ENCODE measurements at places on chromosomes 6 and 20. TPM values are rescaled to one million over a fixed set of nuclear protein-coding genes. Genes with fewer than 3 reads are reported as not detected.
A peak's percentile ranks its signal among the peaks of the same experiment; 100 is the strongest.

LIN28B gene
- total RNA-seq, result 0.11 TPM

STMND1 gene
- total RNA-seq, result not detected

FABP7 gene
- total RNA-seq, result not detected

BHLHE23 gene
- total RNA-seq, result not detected

PAK5 gene
- not detected for total RNA-seq

CAP2 gene
- 11.6 TPM for total RNA-seq

DNA sequence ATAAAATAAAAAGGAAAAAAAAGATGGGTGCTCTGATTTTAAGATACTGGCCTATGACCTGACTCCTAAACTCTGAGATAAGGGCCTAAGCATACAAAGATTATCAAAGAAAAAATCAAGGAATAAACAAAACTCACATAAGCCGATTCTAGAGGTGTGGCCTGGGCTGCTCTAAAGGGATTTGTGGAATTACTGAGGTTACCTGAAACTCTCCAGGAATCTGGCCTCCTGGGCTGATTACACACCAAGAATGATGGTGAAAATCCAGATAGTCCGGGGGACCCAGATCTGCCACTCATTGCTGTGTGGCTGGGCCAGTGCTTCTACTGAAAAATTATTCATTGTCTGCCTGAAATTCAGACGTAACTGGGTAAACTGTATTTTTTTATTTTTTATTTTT, 122.7 kb upstream of the RNF24 start:
- DNase-seq, result peak; percentile 59
- no peaks in the 10 kb centered on the region for H3K36me3 ChIP-seq
- peaks cover 29% of the 10 kb centered on the region for H3K4me1 ChIP-seq

DNA sequence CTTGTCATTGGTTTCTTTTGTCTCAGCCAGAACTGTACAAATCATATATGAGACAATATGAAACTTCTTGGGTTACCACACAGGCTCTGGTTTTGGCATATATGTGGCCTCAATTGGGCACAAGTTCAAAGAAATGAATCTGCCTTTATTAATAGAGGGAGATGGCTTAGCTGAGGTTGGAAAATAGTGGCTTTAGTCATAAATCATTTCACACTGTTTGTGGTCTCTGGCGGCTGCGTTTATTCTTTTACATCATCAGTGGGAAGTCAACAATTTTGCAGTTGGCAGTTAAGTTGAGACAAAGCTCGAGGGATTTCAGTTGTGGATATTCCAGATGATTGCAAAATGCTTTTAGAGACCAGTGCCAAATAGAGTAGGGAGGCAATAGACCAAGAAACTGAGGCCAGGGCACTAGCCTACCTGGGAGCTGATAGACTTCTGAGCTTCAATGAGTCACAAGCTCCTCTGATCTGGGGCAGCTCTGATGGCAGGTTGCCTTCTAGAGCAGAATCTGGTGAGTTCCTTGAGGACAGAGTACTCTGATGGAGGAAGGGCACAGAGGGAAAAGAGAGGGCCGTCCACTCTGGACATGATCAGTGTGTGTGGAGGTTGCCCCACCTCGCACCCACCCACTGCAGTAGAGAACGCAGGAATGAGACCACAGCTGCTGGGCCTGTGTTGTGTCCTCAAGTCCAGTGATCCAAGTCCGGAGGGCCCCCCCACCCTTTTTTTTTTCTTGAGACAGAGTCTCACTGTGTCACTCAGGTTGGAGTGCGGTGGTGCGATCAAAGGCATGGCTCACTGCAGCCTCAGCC, 73.5 kb downstream of the ARMC2 start:
- H3K27me3 ChIP-seq, result no peaks in the 10 kb centered on the region
- H3K27ac ChIP-seq, result no peak overlapping the region
- H3K36me3 ChIP-seq, result no peaks in the 10 kb centered on the region
- H3K4me1 ChIP-seq, result no peaks in the 10 kb centered on the region
- DNase-seq, result no peak

- H3K27ac ChIP-seq, result no peak overlapping the region
- H3K27me3 ChIP-seq, result no peaks in the 10 kb centered on the region
- H3K4me3 ChIP-seq, result no peak overlapping the region
- H3K4me1 ChIP-seq, result peaks cover 5% of the 10 kb centered on the region
- DNase-seq, result no peak
- 0 out of 2 replicates have a peak, but pooled peaks cover 4% of the 10 kb centered on the region for H3K36me3 ChIP-seq
Measured at GRCh38 chr6:158031381-158032353, 50.0 kb downstream of the SYNJ2 start.

GRCh38 chr20:59153832-59154231, 9.8 kb upstream of the ZNF831 start:
- no peaks in the 10 kb centered on the region for H3K36me3 ChIP-seq
- no peak overlapping the region for H3K27ac ChIP-seq
- DNase-seq, result no peak
- peaks cover 94% of the 10 kb centered on the region for H3K27me3 ChIP-seq
- no peak overlapping the region for H3K4me3 ChIP-seq

DNA sequence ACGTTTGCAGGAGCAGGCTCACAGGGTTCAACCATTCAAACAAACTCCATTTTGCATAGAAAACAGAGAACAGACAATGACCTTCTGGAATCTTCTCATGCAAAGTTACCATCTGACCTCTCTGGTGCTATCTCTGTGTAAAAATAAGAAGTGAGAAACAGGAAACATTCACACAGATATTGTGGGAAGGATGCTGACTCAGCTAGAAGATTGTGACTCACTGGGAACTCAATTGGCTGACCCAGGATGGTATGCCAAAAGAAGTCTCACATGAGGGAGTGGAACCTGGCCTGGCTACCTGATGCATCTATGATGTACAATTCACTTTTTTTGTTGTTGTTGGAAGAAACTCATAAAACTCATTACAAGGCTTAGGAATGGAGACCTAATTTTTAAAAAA, 61.1 kb upstream of the TBX18 start:
- H3K27me3 ChIP-seq, result no peaks in the 10 kb centered on the region
- no peak overlapping the region for H3K4me3 ChIP-seq
- H3K4me1 ChIP-seq, result no peaks in the 10 kb centered on the region
- DNase-seq, result peak; percentile 45
- H3K36me3 ChIP-seq, result no peaks in the 10 kb centered on the region

- H3K27ac ChIP-seq, result no peak overlapping the region
- peaks cover 6% of the 10 kb centered on the region for H3K4me1 ChIP-seq
- H3K4me3 ChIP-seq, result no peak overlapping the region
- no peaks in the 10 kb centered on the region for H3K27me3 ChIP-seq
Measured at GRCh38 chr20:5806457-5807263, 56.5 kb downstream of the SHLD1 start.

DNA sequence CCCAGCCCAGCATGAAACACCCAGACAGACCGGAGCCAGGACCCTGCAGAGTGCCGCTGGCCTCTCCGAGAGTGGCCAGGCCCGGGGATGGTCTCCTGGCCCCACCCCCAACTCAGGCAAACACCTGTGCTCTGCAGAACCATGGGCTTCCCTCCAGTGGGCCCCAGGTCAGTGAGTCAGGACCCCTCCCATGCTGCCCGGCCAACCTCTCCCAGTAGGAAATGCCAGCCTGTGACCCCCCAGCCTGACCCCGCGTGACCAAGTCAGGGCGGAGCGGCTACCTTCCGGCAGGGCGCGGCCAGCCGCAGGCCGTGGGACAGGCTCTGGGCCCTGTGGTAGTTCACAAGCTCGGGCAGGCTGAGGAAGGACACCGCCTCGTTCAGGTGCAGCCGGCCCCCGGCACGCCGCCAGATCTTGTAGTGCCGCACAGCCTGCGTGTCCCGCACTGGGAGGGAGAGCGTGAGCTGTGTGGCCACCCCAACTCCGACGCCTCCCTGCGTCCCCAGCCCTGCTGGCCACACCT, 3.2 kb downstream of the PTK6 start:
- H3K27me3 ChIP-seq, result no peaks in the 10 kb centered on the region
- peaks cover 20% of the 10 kb centered on the region for H3K4me1 ChIP-seq
- no peak overlapping the region for H3K27ac ChIP-seq
- H3K36me3 ChIP-seq, result no peaks in the 10 kb centered on the region
- no peak overlapping the region for H3K4me3 ChIP-seq

GRCh38 chr6:27474172-27474465, 1.2 kb upstream of the ZNF184 start:
- no peak overlapping the region for H3K27ac ChIP-seq
- H3K4me1 ChIP-seq, result peaks cover 20% of the 10 kb centered on the region
- DNase-seq, result no peak

Data from PC-3 (cell line).